ENCODE measurements at places on chromosomes 4 and X.

DNA sequence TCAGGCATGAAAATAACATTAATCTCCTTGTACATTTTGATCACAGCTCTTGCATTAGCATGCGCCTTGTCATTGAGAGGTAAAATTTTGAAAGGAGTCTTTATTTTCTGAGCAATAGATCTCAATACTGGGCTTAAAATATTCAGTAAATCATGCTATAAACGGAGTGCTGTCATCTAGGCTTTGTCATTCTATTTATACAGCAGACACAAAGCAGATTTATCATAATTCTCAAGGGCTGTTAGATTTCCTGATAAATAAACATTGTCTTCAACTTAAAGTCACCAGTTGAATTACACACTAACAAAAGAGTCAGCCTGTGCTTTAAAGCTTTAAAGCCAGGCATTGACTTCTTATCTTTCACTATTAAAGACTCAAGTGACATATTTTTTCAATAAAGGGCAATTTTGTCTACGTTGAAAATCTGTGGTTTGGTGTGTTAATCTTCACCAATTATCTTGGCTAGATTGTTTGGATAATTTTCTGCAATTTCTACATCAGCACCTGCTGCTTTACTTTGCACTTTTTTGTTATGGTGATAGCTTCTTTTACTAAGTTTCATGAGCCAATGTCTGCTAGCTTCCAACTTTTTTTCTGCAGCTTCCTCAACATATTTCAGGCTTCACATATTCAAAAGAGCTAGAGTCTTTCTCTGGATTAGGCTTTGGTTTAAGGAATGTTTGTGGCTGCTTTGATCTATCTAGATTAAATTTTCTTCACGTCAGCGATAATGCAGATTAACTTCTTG lies 27.9 kb upstream of the UGT2B4 start:
- no peak for DNase-seq

- no peak for DNase-seq
These were observed 109.2 kb upstream of the CXCL13 start for GRCh38 chr4:77496457-77496856.

DNA sequence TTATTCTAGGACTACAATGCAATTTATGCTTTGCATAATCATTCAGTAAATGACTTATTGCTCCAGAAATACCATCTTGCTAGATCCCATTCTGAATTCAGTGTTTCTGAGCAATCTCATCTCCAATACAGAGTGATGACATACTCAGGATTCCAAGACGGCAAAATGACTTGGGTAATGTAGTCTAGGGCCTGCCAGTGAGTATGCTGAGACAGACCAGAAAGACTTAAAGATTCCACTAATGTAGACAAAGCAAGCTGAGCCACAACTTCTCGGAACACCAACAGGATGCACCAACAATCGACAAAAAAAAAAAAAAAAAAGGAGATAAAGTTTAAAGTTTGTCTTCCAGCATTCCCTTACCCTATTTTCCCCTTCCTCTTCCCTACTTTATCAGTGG lies 919 bp upstream of the SEC24B start:
- DNase-seq: no peak

- no peak for DNase-seq
These were observed 589 bp upstream of the NEUROG2 start for GRCh38 chr4:112516471-112517066.

- no peak for DNase-seq
These were observed 466.2 kb downstream of the PDGFC start for GRCh38 chr4:156505341-156505955.

- no peak for DNase-seq
These were observed 121.9 kb downstream of the GASK1B start for GRCh38 chr4:158050942-158051341.

DNA sequence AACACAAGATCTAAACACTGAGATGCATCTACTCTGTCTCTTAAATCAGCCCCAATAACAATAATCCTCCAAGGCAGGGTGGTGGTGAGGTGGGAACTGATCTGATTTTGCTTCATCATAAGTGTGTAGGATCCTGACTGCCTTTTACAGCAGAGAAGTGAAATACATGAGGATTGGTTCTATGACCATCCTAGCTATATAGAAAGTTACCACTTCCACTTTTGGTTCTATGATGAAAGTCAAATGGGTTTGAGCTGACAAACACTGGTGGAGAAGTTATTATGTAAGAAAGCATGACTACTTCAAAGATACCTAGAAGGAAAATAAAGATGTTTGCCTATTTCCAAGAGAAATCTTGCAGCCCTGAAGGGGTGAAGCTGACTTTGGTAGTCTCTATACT lies 181.6 kb downstream of the NKX6-1 start:
- no peak for DNase-seq

DNA sequence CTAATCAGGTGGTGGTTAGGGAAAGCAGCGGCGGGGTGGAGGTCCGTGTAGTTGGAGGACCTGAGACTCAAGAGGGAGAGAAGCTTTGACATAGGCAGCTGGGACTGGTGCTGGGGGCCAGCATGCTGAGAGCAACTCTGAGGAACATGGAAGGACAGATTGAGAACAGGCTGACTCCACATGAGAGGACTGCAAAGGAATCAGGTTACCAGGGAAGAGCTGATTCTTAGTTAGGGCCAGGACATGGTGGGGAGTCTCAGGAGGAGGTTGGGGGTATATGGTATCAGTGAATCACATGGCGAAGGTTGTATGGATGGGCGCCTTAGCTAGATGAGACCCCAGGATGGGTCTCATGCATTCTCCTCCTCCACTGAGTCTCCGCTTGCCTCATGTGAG lies 264.0 kb upstream of the BOD1L1 start:
- no peak for DNase-seq

DNA sequence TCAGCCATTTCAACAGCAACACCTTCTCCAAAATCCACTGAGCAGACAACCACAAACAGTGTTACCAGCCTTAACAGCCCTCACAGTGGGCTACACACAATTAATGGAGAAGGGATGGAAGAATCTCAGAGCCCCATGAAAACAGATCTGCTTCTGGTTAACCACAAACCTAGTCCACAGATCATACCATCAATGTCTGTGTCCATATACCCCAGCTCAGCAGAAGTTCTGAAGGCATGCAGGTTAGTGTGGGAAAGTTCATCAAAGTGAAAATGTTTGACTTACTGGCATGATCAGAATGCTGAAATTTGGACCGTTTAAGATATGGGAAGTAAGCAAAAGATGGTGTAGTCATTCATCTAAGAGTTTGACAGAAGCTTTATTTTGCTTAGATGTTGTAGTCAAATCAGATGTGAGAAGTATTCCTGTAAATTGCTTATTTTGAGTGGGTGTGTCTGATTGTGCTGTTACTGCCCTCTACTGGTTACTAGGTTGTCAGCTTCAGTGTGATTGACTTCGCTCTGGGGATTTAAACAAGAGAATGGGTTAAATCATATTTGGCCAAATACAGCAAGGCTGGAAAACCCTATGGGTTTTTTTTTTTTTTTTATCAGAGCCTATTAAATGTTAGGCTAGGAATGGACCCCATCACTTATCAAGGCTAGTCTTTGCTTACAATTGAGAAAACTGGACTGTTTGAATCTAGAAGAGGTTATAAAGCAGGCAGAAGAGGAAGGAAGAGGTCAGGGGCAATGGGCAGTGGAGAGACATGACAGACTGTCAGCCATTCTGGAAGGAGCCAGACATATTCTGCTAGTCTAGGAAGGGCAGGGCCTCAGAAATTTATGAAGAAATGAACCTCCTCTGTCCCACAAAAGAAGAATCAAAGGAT lies 130.3 kb downstream of the DIPK2B start:
- no peak for DNase-seq

DNA sequence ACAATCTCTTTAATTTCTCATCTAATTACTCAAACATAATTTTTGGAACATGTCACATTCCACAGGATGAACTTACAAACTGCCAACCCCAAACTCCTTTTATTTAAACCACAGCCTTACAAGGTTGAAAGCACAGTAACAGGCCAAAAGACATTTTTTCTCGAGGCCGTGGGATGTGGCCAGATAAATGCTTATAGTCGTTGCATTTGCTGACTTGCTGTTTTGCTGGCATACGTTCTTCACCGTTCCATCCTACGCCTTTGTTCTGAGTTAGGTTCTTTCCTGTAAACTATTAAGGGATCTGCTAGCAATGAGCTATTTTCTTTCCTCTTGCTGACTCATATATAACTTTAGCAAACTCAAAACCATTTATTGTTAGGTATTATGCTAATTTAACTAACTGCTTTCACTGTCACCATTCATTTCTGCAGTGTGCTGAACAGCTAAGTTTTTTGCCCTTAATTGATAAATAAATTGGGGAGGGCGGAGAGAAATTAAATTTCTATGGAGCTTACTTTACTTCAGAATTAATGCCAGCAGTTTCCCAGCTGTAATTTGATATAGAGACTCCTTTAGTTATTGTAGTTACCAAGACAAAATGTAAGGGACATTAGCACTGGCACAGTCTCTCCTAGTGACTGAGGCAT lies 135.1 kb upstream of the PACRGL start:
- no peak for DNase-seq

DNA sequence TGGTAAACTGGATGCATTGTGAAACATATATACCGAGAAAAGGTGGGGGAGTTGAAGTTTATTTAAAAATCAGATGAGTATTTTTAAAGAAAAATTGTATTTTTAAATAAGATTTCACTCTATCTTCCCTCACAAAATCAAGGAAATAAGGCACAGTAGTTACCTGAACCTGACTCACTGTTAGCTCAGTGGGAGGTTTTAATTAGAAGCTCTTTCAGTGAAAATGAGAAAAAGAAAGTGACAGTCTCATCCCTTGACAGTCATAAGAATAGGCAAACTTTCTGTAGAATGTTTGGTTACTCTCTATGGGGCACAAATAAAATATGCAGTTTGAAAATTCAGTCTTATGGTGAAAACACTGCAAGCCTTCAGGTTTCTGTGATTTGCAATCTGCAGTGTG lies 49.7 kb downstream of the GRXCR1 start:
- DNase-seq: no peak

- DNase-seq: no peak
These were observed 11.0 kb downstream of the ATP5ME start for GRCh38 chr4:663046-663437.

GRCh38 chr4:3218824-3219760 lies 29.9 kb upstream of the MSANTD1 start:
- DNase-seq: no peak

DNA sequence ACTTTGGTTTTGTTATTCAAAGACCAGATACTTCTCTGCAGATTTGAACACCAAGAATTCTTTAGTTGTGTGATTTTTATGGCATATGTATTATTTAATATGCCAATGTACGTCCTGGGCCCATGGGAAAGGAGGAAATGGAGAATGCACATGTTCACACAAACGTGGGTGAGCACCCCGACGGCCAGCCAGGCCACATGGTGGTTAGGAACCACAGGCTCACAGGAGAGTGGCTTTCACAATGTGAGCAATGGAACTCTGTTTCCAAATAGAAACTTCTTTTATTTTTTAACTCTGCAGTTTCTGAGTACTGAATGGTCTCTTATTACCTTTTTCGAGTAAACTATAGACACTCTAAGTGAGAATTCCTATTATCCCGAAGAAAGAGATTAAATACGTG lies 58.0 kb upstream of the UNC5C start:
- no peak for DNase-seq

DNA sequence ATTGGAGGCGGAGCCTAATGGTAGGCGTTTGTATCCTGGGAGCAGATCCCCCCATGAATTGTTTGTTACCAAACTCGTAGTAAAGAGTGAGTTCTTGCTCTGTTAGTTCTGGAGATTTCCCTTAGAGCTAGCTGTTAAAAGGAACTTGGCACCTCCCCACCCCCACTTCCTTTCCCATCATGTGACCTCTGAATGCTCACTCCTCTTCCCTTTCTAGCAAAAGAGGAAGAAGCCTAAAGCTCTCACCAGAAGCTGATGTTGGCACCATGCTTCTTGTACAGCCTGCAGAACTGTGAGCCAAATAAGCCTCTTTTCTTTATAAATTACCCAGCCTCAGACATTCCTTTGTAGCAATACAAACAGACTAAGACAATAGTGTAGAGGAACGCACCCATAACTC lies 13.8 kb upstream of the ATOH1 start:
- no peak for DNase-seq

DNA sequence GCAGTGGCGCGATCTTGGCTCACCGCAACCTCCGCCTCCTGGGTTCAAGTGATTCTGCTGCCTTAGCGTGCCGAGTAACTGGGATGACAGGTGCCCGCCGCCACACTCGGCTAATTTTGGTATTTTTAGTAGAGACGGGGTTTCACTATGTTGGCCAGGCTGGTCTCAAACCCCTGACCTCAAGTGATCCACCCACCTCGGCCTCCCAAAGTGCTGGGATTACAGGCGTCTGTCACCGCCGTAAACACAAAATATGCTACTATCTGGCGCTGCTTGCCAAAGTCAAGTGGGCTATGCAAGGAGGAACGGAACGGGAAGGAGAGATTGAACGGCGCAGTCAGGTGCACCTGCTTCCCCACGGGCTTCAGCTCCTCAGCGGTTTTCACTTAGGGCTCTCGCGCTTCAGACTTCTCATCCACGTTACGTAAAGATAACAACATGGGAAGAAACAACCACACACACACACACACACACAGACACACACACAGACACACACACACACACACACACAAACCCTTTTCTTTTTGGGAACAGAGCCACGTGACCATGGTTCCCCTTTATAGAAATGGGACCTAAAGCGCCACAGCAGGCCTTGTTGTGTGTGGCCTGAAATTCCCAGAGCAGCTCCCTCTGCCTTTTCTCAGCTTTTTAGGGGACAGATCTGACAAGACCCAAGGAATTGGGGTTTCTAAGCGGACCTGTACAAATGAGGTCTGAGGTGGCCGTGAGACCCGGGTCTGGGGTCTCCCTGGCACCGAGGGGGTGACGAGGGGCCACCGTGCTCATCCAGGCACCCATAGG lies 1.5 kb downstream of the P2RY8 start:
- no peak for DNase-seq

DNA sequence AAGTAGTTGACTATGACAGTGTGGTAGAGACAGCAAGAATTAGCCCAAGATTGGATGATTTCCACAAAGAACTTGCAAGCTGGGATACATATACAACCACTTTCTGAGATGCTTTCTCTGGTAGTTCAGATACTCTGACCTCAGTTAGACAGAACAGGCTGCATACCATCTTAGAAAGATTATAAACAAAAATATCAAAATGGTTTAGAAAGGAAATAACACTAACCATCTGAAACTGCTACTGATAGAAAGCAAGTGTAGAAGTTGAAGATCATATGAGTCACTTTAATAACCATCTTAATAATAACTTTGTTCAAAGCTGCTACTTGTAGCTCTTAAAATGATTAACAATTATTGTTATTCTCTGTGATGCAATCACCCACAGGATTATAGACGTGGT lies 255.4 kb upstream of the TTC29 start:
- no peak for DNase-seq

- DNase-seq: no peak
These were observed 46.7 kb downstream of the TMEM154 start for GRCh38 chr4:152633118-152633517.

DNA sequence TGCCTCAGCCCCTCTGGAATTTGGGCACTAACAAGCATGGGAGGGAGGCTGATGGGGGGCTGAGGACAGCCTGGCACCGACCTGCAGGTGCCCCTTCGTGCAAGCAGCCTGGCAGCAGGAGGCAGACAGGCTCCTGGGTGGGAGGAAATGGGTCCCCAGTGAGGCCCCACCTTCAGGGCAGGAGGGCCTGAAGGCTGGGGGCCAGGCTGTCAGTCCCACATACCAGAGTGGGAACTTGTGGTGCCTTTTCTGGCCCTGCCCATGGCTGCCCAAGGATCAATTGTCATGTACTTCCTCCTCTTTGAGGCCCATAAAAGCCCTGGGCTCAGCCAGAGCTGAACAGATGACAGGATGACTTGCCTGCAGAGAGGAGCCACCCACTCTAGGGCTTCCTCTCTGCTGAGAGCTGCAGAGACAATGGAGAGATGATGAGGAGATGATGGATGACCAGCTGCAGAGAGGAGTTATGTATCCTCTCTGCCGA lies 141.0 kb downstream of the PDHA2 start:
- DNase-seq: no peak

- no peak for DNase-seq
These were observed 655 bp downstream of the CYTL1 start for GRCh38 chr4:5018603-5019002.
